ENCODE measurements at places on chromosomes 6 and 20. TPM values are rescaled to one million over a fixed set of nuclear protein-coding genes. Genes with fewer than 3 reads are reported as not detected.

GRCh38 chr6:168625602-168626001 is 184.6 kb downstream of the SMOC2 start:
- DNase-seq = no peak

DNA sequence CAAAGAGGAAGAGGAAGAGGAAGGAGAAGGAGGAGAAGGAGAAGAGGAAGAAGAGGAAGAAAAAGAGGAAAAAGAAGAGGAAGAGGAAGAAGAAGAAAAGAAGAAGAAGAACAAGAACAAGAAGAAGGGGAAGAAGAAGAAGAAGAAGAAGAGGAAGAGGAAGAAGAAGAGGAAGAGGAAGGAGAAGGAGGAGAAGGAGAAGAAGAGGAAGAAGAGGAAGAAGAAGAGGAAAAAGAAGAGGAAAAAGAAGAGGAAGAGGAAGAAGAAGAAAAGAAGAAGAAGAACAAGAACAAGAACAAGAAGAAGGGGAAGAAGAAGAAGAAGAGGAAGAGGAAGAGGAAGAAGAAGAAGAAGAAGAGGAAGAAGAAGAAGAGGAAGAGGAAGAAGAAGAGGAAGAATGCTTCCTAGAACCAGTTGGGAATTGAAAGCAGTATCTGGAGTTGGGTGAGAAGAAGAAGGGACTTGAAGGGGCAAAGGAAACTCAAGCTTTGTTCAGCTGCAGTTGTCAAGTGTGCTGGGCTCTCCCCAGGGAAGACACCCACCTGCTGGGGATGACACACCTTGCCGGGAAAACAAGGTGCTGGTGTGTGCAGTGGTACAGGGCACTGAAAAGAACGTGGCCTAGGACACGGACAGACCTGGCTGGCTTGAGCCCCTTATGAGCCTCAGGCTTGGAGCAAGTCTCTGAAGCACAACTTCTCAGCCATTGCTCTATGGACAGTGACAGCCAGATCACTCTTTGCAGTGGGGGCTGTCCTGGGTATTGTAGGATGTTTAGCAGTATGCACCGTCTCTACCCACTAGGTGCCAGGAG is 30.1 kb upstream of the ARFGEF2 start:
- no peak for DNase-seq

- peak; percentile 23 for DNase-seq
Observed at GRCh38 chr6:73704260-73704659, 8.3 kb downstream of the CD109 start.

DNA sequence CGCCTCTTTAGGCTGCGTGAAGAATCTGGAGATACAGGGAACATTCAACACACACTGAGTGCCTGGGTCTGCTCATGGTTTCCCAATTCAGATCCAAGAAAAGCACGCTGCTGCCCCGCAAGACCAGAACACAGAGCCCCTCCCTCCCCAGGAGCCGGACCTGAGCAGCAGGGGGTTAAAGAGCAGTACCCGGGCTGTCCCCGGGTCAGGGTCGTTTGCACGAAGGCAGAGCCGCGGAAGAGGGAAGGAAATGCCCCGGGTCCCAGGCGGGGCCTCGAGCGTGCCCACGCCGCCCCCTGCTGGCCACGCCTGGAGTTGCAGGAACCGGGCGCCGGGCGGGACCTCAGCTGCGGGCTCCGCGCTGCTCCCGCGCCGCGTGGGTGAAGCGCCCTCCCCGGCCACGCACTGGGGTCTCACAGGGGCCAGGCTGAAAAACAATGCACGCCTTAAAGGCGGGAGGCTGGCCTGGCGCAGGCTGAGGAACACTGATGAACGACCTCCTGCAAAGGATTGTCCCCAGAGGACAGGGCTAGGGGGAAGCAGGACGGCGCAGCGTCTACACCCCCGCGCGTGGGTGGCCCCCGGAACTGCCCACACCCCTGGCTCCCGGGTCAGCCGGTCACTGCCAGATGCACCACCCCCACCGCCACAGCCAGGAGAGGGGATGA is 48.9 kb downstream of the ANKRD60 start:
- peak; percentile 35 for DNase-seq

DNA sequence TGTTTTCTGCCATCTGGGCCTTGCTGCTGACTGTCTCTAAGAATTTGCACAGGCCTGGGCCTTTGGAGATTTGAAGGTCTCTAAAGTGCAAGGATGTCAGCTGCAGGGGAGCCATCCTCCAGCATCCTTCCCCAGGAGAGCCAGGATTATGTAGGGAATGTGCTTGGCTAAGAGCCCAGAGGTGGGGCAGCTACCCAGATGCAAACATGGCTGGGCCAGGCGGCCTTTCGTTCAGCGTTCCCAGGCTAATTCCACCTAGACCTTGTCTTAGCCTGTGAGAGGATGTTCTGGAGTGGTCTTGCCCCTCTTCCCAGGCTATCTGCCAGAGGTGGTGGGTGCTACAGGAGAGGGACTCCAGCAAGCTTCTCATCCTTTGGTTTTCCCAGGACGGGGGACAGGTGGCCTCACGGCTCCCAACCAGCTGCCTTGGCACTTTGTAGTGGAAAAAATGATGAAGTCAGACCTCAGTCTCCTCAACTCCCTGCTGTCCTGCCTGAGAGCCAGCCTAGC is 7.7 kb upstream of the PTGIS start:
- peak; percentile 57 for DNase-seq

TRPC4AP gene
- 101 TPM for total RNA-seq

FAM209B gene
- not detected for total RNA-seq

DNA sequence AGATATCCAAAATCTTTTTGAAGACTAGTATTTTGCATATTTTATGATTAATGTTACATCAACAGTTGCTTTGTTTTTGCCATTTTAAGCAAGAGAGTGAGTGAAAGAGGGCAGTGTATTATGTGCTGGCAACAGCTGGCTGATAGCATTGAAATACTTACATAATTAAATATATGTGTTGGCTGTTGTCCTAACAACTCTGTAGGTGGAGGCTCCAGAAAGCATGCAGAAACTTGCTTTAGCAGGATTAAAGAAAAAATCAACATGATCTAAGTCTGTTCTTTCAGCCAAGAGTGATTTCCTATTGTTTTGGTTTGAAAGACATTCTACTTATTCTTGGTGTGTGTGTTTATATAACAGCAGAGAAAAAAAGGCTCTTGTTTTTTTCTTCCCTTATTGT is 127.5 kb downstream of the CDKAL1 start:
- DNase-seq = no peak

GRCh38 chr6:43773050-43773979 is 3.3 kb downstream of the VEGFA start:
- no peak for DNase-seq

SLC13A3 gene
- 10.0 TPM for total RNA-seq

DNA sequence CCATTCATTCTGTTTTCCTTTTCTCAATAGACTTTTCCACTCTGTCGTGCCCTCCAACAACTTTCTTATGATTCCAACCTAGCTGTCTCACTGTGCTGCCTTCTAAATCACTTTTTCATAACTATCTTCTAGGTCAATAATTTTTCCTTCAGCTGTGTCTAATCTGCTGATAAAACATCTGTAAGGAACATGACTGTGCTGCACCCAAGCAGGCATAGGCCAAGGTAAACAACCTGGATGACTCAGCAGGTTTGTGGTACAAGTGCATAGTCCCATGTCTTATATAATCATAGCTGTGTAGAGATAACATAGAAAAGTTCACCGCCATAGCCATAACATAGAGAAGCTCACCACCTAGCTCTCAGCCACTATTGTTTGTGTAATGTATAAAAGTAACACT is 332.3 kb downstream of the PLCB1 start:
- DNase-seq = no peak

- DNase-seq = no peak
Observed at GRCh38 chr6:55397986-55398385, 70.7 kb downstream of the GFRAL start.

- DNase-seq = no peak
Observed at GRCh38 chr20:58103517-58103904, 124.9 kb downstream of the ANKRD60 start.

GRCh38 chr6:161590961-161591627 is 317.2 kb upstream of the AGPAT4 start:
- no peak for DNase-seq

- no peak for DNase-seq
Observed at GRCh38 chr6:166494757-166495486, 91.6 kb downstream of the RAMACL start.

GRCh38 chr20:34863421-34863965 is 9.2 kb downstream of the GGT7 start:
- DNase-seq = no peak

RPP21 gene
- total RNA-seq = 107 TPM

DNA sequence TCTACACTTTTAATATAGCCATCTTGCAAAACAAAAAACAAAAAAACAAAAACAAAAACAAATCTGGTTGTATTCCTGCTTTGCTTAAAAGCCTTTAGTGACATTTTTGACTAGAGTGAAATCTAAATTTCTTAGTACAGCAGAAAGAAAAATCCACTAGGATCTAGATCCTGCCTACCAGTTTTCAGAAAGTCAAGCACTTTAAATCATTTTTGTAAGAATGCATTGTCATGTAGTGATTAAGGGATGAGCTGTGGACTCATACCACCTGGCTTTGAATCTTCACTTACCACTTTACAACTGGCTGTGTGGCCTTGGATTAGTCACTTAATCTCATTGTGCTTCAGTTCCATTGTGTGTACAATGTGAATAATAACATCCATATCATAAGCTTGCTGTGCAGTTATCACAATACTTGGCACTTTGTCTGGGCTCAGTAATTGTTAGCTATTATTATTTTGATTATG is 4.0 kb downstream of the MKKS start:
- no peak for DNase-seq

DNA sequence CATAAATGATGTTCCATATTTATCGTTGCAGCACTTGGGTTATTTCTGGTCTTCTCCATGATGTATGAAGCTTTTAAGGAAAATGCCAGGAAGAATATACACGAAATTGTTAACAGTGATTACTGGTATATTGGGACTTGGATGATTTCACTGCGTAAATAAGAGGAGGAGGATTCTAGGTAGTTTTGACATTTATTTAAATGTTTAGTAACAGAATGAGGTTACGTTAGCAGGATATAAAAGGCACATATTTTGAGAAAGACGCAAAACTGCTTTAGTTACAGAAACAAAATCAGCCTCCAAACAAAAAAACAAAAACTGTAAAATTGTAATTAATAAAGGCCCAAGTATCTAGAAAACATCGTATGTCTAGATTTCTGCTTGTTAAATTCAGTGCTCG is 147.7 kb downstream of the JARID2 start:
- DNase-seq = no peak

GRCh38 chr6:119280668-119281067 is 68.9 kb downstream of the MAN1A1 start:
- DNase-seq = no peak

DNA sequence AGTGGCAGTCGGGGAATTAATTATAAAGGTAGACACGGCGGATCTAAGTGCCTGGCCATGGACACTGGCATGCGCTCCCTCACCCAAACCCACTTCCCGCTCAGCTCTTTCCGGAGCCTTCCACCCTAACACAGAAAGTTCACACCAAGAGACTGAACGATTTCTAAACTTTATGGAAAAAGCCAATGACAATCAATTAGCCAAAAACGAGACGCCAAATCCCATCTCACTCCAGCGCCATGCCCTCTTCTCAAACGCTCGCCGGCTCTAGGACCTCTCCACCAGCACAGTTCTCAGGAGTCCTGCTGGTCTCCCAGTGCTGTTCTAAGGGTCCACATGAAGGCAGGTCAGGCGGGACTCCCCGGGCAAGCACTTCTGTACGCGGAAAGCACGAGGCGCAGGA is 641 bp downstream of the SF3B5 start:
- no peak for DNase-seq

GRCh38 chr20:10856237-10857015 is 182.6 kb upstream of the JAG1 start:
- no peak for DNase-seq

- no peak for DNase-seq
Observed at GRCh38 chr20:24439737-24440387, 29.6 kb upstream of the SYNDIG1 start.

RNGTT gene
- total RNA-seq = 16.6 TPM

Data from tibial nerve (tissue), 4 donors.